ENCODE measurements at places on chromosomes 12 and 14. TPM values are rescaled to one million over a fixed set of nuclear protein-coding genes. Genes with fewer than 3 reads are reported as not detected.

CACNA1C gene
- 17.4 TPM for total RNA-seq

CSAD gene
- 39.1 TPM for total RNA-seq

NFATC4 gene
- total RNA-seq: 45.3 TPM

RPL10L gene
- not detected for total RNA-seq

ENDOU gene
- total RNA-seq: 0.91 TPM

TEX52 gene
- not detected for total RNA-seq

GAS2L3 gene
- total RNA-seq: 12.6 TPM

DNA sequence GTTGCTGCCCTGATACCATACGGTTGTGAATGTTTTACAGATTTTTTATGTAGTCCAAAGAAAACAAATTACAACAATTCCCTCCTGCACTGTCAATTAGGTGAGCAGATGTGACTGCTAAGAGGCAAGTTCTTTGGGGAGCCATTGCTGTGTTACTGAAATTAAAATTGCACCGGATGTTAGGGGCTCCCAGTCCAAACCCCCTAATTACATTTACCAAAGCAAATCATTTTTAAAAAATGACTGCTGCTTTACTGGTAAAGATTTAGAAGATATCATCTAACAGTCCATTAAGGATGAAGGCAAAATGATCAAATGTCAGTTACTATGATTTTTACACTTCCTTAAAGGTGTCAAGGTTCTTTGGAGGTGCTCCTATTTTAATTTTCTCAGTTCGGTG is 70.1 kb upstream of the CSRP2 start:
- no peak overlapping the region for H3K27ac ChIP-seq
- no peak overlapping the region for H3K4me3 ChIP-seq
- no peak for DNase-seq

DNA sequence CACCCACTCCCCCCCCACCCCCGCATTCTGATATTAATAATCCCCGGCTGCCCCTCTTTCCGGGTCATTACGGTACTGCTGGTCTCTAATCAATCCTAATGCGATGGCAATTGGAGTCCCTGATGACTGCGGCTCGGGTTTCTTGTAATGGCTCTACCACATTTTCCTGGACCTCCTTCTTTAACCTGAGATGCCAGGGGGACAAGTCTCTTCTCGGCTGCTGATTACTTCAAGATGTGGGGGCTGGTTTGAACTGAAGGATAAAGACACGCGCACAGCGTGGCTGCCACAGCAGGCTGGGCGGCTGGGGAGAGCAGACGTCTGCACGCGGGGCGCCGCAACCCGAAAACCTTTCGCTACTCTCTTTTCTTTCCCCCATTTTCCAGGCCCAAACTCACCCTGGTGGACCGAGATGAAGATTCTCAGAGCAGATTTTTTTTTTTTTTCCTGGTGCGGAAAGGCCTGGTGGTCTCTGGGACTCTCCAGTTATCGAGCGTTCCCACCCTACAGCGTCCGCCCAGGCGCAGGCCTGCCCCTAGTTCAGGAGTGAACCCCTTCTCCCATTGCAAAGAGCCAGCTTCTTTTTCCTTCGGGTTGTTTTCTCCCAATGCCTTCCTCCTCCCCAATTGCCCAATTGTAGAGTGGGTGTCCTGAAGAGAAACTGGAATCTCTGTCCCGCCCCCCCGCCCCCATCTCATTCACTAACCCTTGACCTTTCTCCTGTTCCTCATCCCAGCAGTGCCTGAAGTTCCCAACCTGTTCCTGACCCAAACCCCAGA is 6.0 kb upstream of the SIX1 start:
- no peaks in the 10 kb centered on the region for H3K36me3 ChIP-seq
- H3K27me3 ChIP-seq: peaks cover 60% of the 10 kb centered on the region
- no peak overlapping the region for H3K4me3 ChIP-seq
- DNase-seq: peak; percentile 69
- H3K4me1 ChIP-seq: peaks cover 14% of the 10 kb centered on the region

DNA sequence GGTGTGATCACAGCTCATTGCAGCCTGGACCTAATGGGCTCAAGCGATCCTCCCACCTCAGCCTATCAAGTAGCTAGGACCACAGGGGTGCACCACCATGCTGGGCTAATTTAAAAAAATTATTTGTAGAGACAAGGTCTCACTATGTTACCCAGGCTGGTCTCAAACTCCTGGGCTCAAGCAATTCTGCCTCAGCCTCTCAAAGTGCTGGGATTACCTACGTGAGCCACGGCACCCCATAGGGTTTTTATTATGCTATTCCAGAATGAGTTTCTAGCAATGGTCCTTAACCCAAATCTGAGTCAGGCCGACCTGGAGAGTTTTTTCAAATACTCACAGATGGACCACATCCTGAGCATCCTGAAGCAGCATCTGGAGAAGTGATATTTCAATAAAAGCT is 159.8 kb downstream of the CPNE8 start:
- H3K4me3 ChIP-seq: no peak overlapping the region
- no peaks in the 10 kb centered on the region for H3K27me3 ChIP-seq
- DNase-seq: no peak
- H3K4me1 ChIP-seq: no peaks in the 10 kb centered on the region
- no peaks in the 10 kb centered on the region for H3K36me3 ChIP-seq

- no peaks in the 10 kb centered on the region for H3K27me3 ChIP-seq
- H3K27ac ChIP-seq: no peak overlapping the region
- H3K4me1 ChIP-seq: peaks cover 37% of the 10 kb centered on the region
- H3K36me3 ChIP-seq: no peaks in the 10 kb centered on the region
- no peak overlapping the region for H3K4me3 ChIP-seq
Measured at GRCh38 chr12:109727039-109727723, 13.6 kb downstream of the FAM222A start.

DNA sequence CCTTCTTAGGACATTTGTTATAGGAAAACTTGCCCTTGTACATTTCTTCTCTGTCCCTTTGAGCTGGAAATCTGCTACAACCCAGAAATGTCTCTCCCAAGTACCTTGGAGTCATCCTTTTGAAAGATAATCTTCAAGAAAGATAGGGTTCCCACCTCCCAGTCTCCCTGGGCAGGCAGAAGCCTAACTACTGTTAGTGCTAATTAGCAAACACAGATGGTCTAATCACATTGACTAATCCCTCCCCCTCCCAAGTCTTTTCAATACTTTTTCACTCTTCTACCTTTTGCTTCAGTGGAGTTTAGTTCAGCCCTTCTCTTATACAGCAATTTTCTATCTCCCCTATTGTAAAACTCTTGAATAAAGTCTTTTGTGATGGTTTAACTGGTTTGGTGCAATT is 129.8 kb upstream of the PPFIA2 start:
- H3K36me3 ChIP-seq: no peaks in the 10 kb centered on the region
- DNase-seq: no peak
- H3K4me1 ChIP-seq: no peaks in the 10 kb centered on the region

- no peaks in the 10 kb centered on the region for H3K27me3 ChIP-seq
- no peaks in the 10 kb centered on the region for H3K4me1 ChIP-seq
- no peak overlapping the region for H3K4me3 ChIP-seq
- H3K27ac ChIP-seq: no peak overlapping the region
- DNase-seq: no peak
- H3K36me3 ChIP-seq: no peaks in the 10 kb centered on the region
Measured at GRCh38 chr14:61227884-61228591, 53.1 kb downstream of the TMEM30B start.

DNA sequence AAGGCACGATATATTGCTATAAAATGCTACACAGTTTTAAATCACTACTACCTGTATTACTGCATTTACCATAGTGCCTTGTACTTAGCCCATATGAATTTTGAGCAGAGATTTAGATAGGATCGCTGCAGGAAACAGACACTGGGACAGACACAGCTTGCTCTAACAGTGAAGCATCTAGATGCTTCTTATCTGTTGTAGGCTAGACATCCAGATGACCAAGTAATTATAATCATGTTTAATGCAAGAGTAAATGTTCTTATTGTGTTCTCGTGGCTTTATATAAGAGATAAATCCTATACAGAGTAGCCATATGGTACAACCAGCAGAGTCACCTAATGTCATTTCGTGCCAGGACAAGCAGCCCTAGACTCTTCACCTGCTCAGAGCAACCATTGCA is 92.8 kb downstream of the ASCL1 start:
- no peaks in the 10 kb centered on the region for H3K4me1 ChIP-seq
- no peaks in the 10 kb centered on the region for H3K36me3 ChIP-seq
- no peaks in the 10 kb centered on the region for H3K27me3 ChIP-seq
- H3K27ac ChIP-seq: no peak overlapping the region
- no peak for DNase-seq
- no peak overlapping the region for H3K4me3 ChIP-seq

DNA sequence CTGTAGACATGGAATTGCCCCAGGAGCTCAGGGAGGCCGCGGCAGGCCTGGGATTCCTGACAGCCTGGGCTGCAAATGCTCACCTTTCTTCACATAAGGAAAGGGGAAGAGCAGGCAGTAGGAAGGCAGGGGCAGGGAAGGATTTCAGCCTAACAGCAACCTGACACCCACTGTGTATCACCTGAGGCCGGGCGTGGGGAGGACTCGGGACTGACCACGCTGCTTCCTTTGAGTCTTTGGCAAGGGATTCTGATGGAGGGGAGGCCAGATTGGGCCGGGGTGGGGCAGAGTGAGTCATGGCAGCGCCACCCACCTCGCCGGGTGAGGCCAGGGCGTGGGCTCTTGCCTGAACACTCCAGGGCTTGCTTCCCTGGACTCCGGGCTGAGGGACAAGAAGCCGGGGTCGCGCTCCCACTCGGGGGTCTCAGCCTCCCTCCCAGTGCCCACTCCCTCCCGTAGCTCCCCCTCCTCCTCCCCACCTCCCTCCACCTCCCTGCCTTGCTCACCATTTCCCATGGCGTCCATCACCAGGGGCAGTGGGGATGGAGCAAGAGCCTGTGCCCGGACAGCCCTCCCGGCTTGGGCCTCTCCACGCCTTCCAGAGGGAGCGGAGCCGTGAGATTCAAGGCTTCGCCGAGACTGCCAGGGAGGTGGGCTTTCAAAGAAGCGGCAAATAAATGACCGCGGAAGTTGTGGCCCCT is 247.9 kb upstream of the RTL1 start:
- no peak overlapping the region for H3K4me3 ChIP-seq
- no peak for DNase-seq
- no peak overlapping the region for H3K27ac ChIP-seq
- H3K36me3 ChIP-seq: no peaks in the 10 kb centered on the region
- no peaks in the 10 kb centered on the region for H3K27me3 ChIP-seq

DNA sequence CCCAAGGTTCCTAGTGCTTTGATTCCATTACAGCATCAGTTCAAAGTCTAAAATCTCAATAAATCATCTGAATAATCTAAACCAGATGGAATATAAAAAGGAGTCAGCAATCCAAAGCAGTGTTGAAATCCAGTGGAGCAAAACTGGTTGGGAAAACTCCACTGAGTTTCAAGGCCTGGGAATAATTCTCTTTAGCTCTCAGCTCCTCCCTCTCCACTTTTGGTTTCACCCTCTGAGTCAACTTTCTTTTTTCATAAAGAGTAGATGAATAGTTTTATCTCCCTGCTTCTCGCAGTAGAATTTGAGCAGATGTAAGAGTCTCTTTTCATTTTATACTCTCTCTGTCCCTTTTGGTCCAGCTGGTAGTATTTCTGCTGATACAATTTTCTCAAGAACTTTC is 338.6 kb downstream of the APAF1 start:
- H3K4me1 ChIP-seq: no peaks in the 10 kb centered on the region
- DNase-seq: no peak
- H3K27me3 ChIP-seq: no peaks in the 10 kb centered on the region
- no peak overlapping the region for H3K4me3 ChIP-seq
- no peaks in the 10 kb centered on the region for H3K36me3 ChIP-seq
- no peak overlapping the region for H3K27ac ChIP-seq

DNA sequence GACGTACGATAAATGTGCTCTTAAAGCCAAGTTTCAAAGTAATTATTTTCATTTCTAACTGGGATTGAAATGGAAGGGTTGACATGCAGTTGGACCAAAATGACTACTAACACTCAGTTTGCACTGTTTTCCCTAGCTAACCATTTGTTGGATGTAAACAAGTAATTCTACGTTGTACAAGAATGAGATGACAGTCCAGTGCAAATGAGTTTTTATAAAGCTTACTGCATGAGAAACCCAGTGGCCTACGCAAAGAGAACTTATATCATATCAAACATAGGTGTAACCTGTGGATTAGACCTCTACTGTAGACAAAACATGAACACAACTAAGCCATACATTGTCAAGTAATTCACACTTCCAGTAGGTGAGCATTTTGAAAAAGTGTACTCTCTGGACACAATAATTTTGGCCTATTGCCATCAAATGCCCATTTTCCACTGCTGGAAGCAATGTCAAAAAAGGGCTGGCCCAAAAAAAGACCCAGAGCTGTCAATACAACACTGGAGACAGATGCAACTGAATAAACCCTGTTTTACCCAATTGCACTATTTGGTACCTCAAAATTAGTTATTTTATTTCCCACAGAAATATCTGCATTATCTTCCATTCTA is 12.8 kb downstream of the SLC38A2 start:
- peaks cover 3% of the 10 kb centered on the region for H3K4me1 ChIP-seq
- no peaks in the 10 kb centered on the region for H3K27me3 ChIP-seq
- no peak overlapping the region for H3K27ac ChIP-seq
- H3K36me3 ChIP-seq: peaks cover 39% of the 10 kb centered on the region
- no peak overlapping the region for H3K4me3 ChIP-seq
- no peak for DNase-seq
